ENCODE measurements at places on chromosomes 1 and 21. TPM values are rescaled to one million over a fixed set of nuclear protein-coding genes. Genes with fewer than 3 reads are reported as not detected.
A peak's percentile ranks its signal among the peaks of the same experiment; 100 is the strongest.

DNA sequence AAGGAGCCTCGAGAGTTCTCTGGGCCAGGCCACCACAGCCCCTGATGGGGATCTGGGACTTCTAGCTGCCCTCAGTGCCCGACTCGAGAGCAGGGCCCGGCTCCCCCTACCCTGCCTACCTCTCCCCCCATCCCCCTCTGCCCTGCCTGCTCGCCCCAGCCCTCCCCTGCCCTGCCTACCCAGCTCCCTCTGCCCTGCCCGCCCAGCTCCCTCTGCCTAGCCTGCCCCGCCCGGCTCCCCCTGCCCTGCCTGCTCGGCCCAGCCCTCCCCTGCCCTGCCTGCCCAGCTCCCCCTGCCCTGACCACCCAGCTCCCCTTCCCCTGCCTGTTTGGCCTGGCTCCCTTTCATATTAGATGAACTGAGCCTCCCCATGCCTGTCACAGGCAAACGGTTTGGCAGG is 117.4 kb upstream of the TMEM51 start:
- no peaks in the 10 kb centered on the region for H3K36me3 ChIP-seq
- H3K27me3 ChIP-seq, result no peaks in the 10 kb centered on the region
- no peak overlapping the region for H3K27ac ChIP-seq
- H3K4me3 ChIP-seq, result no peak overlapping the region

Gene PTPRC
- 9.5 TPM for total RNA-seq

GRCh38 chr1:160007577-160008200 is 24.1 kb downstream of the PIGM start:
- no peak for DNase-seq
- no peaks in the 10 kb centered on the region for H3K27me3 ChIP-seq
- no peaks in the 10 kb centered on the region for H3K4me1 ChIP-seq
- no peak overlapping the region for H3K27ac ChIP-seq
- H3K4me3 ChIP-seq, result no peak overlapping the region

GRCh38 chr1:39729030-39729429 is 9.7 kb upstream of the PPIE start:
- DNase-seq, result no peak
- H3K4me3 ChIP-seq, result no peak overlapping the region
- H3K27me3 ChIP-seq, result peaks cover 5% of the 10 kb centered on the region
- no peak overlapping the region for H3K27ac ChIP-seq

DNA sequence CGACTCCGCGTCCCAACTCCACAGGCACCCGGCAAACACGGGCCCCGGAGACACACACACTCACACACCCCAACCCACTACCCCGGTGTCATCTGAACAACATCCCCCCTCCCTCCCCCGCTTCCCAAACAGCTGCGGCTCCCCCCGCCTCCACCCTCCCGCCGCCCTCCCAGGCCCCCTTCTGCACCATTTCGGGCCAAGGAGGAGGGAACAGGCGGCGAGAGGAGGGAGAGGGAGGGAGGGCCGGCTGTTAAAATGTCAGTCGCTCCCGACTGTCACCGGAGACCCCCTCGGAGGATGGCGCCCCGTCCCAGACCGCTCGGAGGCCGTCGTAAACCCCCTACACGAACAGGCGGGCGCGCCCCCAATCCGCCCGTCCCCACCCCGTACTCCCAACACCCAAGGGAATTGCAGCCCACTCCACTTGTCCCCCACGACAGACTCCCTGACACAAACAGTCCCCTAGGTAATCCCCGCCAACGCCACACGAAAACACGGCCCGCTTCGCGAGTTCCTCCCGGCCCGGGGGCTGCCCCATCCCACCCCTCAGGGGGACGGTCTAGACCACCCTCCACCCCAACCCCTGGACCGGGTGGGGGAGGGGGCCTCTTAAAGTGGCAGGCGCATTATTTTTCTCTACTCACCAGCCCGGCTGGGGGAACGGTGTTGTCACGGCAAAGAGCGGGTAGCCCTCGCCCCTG is 583 bp downstream of the MEF2D start:
- peaks cover 29% of the 10 kb centered on the region for H3K4me1 ChIP-seq
- H3K36me3 ChIP-seq, result no peaks in the 10 kb centered on the region
- peak overlapping the region; percentile 99 for H3K27ac ChIP-seq
- H3K4me3 ChIP-seq, result peak overlapping the region; percentile 87

GRCh38 chr1:67843331-67843730 is 10.1 kb upstream of the GNG12 start:
- H3K27ac ChIP-seq, result no peak overlapping the region
- no peak for DNase-seq
- H3K4me1 ChIP-seq, result no peaks in the 10 kb centered on the region
- H3K4me3 ChIP-seq, result no peak overlapping the region
- no peaks in the 10 kb centered on the region for H3K27me3 ChIP-seq

DNA sequence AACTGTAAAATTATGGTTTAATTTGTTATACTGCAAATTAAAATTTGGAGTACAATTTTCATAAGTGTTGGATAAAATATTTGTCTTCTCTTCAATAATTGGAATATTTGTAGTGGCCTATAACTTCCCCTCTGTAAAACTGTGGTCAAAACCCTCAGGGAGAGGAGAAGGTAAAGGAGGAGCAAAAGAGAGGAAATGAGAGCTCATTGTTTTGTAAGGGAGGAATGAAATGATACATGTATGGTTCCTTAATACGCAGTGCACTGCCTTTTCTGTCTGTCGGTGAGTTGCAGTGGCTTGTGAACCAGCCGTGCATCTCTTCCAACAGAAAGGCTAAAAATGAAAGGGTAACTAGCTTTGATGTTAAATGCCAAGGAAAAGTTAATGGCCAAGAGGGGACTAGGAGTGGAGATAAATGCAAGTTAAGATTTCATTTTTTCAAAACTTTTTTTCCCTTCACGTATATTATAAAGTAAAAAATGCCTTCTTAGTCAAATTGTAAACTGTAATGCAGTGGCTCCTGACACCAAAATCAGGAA is 26.4 kb downstream of the LRRC8D start:
- no peaks in the 10 kb centered on the region for H3K4me1 ChIP-seq
- H3K4me3 ChIP-seq, result no peak overlapping the region
- no peak for DNase-seq
- no peaks in the 10 kb centered on the region for H3K36me3 ChIP-seq
- H3K27me3 ChIP-seq, result no peaks in the 10 kb centered on the region

DNA sequence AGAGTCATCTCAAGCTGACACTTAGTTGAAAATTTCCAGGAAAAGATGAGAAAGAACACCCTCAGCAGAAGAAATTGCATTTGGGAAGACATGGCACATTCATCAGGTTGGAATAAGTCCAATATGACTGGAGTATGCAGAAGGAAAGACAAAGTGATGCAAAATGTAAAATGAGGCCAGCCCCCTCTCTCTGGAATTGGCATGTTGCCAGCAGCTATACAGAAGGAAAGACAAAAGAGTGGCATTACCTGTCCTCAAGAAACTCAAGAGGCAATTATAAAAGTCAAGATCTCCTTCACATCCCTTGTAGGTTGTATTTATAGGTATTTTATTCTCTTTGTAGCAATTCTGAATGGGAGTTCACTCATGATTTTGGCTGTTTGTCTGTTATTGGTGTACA is 426.3 kb downstream of the AGBL4 start:
- no peak overlapping the region for H3K27ac ChIP-seq
- H3K4me3 ChIP-seq, result no peak overlapping the region
- H3K27me3 ChIP-seq, result no peaks in the 10 kb centered on the region
- DNase-seq, result no peak
- no peaks in the 10 kb centered on the region for H3K36me3 ChIP-seq

DNA sequence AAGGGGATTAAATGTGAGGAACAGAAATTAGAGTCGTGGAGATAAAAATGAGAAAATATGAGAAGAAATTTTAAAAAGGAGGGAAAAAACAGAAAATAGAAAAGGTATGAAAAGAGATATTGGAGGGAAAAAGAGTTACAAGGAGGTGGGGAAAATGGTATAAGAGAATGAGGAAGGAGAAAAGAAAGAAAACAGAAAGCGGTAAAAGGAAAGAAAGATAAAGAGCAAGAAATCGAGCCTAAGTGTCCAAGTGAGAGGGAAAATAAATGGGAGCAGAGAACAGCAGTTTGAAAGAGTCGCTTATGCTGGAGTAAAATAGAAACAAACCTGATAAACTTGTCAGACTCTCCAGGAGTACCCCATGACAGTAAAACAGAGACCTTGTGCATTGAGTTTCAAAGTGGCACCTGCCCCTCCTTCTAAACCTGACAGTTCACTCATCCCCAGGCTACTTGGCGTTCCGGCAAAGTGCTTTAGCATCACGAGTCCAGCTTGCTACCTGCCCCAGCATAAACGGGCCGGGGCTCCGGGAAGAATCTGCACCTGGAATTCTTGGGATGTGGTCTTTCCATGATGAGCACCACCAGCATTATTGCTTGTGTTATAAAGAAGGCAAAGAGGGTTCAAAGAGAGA is 585 bp downstream of the NEGR1 start:
- H3K36me3 ChIP-seq, result no peaks in the 10 kb centered on the region
- DNase-seq, result no peak
- H3K4me3 ChIP-seq, result peak overlapping the region; percentile 50
- peak overlapping the region; percentile 74 for H3K27ac ChIP-seq

Gene MFSD2A
- 1.1 TPM for total RNA-seq

GRCh38 chr1:228739826-228740225 is 4.5 kb downstream of the RHOU start:
- H3K4me3 ChIP-seq, result no peak overlapping the region
- H3K4me1 ChIP-seq, result peaks cover 3% of the 10 kb centered on the region
- peak overlapping the region; percentile 94 for H3K27ac ChIP-seq

DNA sequence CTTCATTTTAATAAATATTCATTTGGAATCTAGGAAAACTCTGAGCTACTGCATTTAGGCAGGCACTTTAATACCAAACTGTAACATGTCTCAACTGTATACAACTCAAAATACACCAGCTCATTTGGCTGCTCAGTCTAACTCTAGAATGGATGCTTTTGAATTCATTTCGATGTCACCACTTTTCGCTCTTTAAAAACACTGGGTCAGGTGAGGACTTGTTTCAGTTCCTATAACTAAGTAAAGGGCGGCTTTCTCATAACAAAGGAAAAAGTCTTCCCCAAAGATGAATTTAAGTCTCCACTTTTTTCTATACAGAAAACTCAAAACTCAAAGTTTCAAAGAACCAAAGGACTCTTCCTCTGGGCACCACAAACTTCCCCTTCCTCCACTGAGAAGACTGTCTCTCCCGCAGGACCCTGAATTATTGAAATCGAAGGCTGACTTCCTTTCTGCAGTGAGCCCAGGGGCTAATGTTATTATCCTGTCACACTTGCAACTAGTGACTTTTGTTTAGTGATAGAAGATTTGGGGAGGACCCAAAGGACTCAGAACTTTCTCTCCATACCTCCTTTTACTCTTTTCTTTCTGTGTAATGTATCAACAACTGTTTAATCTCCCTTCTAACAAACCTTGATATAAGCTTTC is 9.7 kb upstream of the DHX9 start:
- DNase-seq, result no peak
- no peak overlapping the region for H3K4me3 ChIP-seq
- no peaks in the 10 kb centered on the region for H3K27me3 ChIP-seq
- no peak overlapping the region for H3K27ac ChIP-seq

All from prostate gland (tissue), 2 donors.